ENCODE measurements at places on chromosomes 16 and 17. TPM values are rescaled to one million over a fixed set of nuclear protein-coding genes. Genes with fewer than 3 reads are reported as not detected.

DNA sequence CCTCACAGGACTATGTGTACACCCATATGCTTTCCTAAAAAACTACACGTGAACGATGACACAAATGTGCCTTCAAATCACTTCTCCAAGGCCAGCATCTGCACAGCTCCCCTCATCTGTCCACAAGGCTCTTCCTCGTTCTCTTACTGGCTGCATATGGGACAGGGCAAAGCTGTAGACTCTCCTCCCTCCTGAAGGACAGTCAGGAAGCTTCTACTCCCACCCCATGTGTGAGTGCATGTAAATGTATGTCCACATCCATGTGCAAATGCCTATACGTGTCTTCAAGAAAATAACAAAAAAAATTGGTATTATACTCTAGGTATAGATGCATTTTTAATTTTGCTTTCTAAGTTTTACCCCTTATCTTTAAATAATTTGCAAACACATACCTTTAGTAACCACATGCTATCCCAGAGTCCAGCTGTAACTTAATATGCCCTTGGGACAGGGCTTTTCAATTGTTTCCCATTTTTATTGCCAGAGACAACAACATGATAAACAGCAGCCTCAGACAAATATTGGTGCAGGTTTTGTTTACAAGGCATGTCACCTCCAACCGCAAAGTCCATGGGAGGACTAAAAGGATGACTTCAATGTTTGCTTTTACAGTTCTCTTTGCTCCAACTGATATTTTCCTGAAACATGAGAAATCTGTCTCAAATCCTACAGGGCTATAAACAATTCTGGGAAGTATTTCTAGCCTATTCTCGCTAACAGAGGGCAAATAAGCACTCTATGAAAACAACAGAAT is 31.6 kb upstream of the FAAP100 start:
- no peak for DNase-seq

CNTNAP4 gene
- polyA plus RNA-seq = 0.70 TPM

- no peak for DNase-seq
Measured at GRCh38 chr16:52633230-52633629, 86.3 kb upstream of the TOX3 start.

HASPIN gene
- 4.7 TPM for polyA plus RNA-seq

- DNase-seq = no peak
Measured at GRCh38 chr17:72011561-72011960, 109.3 kb upstream of the SOX9 start.

CETP gene
- not detected for polyA plus RNA-seq

- DNase-seq = no peak
Measured at GRCh38 chr16:65728652-65729051, 606.8 kb upstream of the CDH11 start.

DNA sequence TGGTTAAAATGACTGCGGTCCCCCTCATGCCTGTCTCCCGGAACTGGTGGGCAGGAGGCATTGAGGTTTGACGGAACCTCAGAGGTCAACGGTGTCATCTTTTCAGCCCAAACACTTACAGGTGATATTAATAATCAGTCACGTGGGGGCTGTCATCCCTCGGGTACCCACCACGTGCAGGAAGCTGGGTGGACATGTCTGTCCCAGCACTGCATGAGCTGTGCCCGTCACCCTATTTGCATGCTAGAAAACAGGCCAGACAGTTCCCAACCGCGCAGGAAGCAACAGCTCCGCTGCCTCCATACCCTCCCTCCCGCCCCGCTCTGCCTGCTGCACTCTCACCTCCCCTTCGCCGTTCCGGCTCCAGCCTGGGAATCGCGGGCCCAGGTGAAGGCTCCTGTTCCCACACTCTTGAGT is 1.4 kb downstream of the SYNGR3 start:
- no peak for DNase-seq

DNA sequence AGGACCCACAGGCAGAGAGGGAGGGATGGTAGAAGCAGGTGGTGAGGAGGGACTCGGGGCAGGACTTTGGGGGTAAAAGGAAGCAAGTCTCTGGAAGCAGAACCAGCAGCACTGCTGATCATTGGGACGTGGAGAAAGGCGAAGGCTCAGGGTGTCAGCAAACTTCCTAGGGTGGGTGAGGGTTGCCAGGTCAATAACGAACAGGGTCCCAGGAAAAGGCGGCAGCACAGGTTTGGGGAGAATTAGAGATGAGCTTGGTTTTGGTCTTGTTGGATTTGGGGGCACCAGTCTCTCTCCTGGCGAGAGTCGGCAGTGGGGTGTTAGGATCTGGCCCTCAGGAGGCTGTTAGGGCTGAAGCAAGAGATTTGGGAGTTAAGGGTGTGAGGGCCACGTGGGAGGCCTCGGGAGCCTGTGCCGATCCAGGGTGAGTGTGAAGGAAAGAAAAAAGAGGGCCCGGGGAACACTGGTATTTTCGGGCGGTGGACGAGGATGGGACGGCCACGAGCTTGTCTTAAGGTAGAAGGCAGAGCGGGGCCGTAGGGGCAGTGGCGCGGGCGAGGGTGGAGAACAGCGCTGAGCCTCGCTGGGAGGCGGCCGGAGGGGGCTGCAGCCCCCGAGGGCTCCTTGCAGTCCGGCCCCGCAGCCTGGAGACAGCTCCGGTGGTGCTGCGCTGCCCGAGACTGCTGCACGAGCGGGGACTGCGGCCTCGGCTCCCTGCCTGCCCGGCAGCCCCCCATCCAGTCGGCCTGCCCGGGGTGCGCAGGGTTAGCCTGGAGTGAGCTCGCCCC is 765 bp upstream of the ADORA2B start:
- DNase-seq = no peak

DNA sequence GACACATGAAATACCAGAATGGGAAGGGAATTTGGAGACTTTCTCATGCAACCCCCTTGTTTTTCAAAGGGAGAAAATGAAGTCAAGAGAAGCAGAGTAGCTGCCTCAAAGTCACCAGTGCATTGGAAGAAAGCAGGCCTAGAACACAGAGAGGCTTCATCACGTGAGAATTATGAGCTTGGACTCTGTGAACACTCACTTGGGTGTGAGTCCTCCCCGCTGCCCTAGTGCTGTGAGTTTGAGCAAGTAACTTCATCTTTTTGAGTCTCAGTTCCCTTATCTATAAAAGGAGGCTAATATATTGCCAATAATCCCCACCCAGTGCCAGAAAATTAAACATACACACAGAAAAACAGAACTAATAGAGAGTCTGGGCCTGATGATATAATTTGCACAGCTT is 315.8 kb downstream of the XYLT1 start:
- no peak for DNase-seq

DNA sequence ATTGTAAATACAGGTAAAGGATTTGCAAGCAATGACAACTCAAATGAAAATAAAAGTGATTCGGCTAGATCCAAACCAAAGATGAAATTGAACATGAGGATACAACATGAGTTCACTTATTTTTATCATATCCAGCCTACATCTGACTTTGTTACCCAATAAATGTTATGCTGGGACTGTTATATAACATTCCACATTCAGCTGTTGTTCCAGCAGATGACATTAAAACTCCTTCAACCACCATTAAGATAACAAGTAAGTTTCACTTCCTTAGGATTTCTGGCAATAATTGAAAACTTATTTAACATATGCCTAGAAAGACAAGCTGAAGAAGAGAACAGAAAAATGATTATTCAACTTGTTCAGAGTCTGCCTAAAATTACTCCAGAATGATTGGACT is 729.4 kb downstream of the CDH11 start:
- DNase-seq = no peak
